ENCODE measurements at places on chromosomes 4 and X. TPM values are rescaled to one million over a fixed set of nuclear protein-coding genes. Genes with fewer than 3 reads are reported as not detected.

DNA sequence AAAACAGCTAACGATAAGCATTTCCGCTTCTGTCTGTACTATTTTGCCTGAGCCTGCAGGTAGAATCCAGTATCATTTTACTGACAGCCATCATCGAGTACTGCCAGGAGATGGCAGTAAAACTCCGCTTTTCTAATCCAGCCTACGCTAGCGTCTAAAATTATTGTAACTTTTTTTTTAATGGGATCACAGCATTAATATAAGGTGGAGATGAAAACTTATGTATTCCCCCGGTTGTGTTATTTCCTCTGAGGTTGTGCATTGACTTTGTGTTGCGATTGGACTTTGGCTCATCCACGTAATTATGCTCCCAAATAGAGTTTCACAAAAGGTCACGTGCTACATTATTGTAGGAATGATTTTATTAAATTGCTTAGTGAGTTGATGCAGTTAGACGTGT is 248.1 kb downstream of the C4orf33 start:
- DNase-seq: peak; percentile 61

DNA sequence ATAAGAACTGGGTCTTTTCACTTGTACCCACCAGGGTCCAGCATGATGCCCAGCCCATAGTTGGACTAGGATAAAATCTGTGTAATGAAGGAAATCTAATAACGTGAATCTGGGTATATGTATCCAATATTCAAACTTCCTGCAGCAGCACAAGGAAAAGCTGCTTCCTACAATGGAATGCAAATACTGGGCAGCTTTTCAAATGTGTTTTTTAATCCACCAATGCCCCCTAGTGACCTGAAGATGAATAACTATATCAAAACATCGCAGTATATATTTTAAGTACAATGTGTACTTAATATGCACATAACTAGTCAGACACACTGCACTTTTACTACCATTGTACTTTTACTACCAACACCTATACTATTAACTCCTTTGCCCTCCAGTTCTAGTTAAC is 5.3 kb downstream of the APOO start:
- peak; percentile 78 for DNase-seq

DNA sequence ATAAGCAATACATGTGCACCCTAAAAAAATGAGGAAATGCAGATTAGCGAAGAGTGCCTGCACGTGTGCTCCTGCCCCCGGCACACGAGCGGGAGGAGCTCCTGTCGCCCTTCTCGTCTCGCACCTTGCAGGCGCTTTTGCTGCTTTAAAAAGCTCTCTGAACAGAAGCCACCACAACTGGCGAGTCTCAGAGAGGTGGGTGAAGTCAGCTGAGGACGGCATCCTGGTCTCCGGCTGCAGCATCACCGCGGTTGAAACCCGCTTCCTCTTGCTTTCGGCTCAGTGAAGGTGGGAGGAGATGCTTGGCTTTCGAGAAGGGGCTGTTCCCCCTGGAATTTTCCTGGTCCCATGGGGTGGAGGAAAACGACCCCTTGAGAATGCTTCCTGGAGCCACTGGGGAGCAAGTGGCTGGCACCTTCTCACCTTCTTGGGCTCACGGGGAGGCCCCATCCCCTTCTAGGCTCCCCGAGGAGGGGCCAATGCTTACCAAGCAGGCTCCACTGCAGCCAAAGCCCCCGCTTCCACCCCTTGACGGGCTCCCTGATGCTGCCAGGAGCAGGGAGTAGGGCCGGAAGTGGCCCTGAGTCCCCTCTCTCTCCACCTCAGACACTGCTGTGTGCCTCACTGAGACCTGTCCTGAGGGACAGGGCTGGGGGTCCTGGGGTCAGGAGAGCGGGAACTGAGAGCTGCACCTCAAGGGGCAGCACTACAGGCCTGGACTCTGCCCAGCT is 29.2 kb upstream of the MXD4 start:
- peak; percentile 6 for DNase-seq

DNA sequence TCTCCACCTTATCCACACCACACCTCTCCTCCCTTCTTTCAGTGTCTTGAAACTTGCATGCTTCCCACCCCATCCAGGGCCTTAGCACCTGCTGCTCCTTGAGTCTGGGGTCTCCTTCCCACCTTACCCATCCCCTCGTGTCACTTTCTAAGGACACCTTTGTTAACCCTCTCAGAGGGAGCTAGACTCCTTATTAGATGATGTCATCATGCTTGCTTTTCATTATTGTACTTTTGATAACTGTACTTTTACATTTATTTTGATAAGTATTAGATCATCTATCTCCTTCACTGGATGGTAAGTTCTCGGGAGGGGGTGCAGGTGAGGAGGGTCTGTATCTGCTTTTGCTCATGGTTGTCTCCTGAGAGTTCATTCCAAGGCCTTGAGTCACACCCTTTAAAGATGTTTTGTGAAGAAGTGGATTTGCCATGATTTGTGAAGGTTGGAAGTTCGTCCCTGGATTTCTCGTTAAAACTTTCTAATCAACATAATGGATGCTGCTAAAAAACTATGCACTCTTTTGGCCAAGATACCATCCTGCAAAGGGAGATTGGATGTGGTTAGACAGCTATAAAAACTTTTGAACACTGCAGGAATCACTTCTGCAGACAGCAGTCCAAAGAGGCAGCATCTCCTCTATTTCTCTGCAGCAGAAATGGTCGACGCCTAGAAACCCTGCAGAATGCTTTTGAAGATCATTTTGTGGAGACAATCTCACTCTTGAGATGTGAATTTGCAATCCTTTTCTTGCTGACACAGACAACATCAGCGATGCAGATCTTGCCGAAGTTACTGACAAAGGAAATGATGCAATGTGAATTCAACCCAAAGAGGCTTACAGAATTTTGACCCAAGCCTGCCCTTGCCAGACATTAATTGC is 69.6 kb downstream of the ENPP6 start:
- DNase-seq: no peak

DNA sequence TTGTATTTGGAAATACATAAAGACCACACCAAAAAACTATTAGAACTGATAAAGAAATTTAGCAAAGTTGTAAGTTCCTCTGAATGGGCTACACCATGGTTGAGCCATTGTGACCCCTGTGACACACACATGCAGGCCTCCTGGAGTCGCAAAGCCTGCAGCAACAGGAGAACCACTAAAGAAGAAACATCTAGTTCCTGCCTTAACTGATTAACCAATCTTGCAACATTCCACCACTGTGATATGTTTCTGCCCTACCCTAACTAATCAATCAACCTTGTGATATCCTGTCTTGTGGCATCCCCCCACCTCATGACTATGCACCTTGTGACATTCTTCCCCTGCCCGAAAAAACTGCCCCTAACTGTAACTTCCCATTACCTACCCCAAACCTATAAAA is 401.8 kb downstream of the PRDM5 start:
- no peak for DNase-seq

DNA sequence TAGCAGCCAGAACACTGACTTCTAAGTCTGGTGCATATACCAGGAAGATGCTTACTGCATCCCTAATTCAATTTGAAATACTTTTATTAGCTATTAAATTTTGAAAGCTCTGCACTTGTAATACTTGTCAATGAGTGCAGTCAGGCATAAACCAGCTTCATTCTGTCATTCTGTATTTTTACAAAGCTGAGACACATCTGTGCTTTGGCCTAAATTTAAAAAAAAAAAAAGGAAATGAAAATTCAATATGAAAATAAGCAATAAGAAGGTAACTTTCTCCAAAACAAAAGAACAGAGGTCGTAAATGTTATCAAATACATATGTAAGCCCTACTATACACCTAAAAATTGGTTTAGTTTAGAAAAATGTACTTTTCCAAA is 7.0 kb downstream of the SMIM14 start:
- DNase-seq: no peak

- DNase-seq: peak; percentile 74
Observed at GRCh38 chrX:50813843-50814661, at the start of gene SHROOM4. Gene SHROOM4, minus strand, starts transcription at chrX:50814194. Its CDS starts 176 bp downstream, at chrX:50814018.

Gene NOCT
- 18.2 TPM for total RNA-seq

Gene ASB11
- total RNA-seq: 0.20 TPM

Gene PRRG3
- total RNA-seq: 0.20 TPM

Gene GAGE12F
- total RNA-seq: not detected

Gene CABS1
- total RNA-seq: not detected
